ENCODE measurements at places on chromosomes 16 and 17.

GRCh38 chr17:65896889-65897288 is 295.0 kb downstream of the CEP112 start:
- no peak for DNase-seq

DNA sequence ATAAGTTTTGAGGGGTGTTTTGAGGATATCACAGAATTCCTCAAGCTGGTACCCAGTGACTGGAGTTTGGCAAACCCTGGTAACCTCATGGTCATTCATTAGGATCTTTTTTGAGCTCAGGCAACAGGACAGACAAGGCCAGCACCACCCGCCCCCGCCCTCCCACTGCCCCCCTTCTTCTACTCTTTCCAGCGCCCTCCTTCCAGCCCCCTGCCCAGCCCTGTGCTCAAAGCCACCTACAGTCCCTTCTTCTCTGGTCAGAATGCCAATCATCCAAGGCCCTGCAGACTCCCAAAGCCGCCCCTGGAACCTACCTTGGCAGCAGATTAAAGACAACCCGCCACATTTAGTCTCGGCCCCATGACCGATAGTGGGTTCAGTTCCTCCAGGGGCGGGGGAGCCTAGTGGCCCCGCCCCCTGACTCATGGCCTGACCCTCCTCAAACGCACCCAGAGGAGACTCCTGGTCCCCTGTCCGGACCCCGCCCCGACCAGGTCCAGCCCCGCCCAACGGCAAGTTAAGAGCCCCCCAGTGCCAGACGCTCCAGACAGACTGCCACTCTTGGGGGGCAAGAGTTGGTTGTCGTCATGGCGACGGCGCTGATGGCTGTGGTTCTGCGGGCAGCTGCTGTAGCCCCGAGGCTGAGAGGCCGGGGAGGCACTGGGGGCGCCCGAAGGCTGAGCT is at the start of gene NAGS:
NAGS (plus strand) TSS at position 546 of the 684 bp plus-strand sequence; CDS start at position 588, 42 bp downstream.
- no peak for DNase-seq

GRCh38 chr17:42704837-42705494 is 22.6 kb downstream of the CNTNAP1 start:
- no peak for DNase-seq

DNA sequence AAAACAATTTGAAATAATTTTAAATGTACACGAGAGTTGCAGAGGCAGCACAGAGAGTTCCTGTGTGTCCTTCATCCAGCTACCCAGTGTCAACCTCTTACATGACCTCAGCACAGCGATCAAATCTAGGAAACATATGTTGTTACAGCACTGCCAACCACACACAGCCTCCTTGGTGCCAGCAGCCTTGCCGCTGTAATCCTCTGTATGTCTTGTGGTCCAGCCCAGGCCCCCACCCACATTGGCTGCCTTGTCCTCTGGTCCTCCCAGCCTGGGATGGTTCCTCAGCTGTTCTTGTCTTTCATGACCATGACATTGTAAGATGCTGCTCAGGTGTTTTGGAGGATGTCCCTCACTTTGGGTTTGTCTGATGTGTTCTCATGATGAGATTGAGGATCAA is 178.0 kb downstream of the RPTOR start:
- no peak for DNase-seq

DNA sequence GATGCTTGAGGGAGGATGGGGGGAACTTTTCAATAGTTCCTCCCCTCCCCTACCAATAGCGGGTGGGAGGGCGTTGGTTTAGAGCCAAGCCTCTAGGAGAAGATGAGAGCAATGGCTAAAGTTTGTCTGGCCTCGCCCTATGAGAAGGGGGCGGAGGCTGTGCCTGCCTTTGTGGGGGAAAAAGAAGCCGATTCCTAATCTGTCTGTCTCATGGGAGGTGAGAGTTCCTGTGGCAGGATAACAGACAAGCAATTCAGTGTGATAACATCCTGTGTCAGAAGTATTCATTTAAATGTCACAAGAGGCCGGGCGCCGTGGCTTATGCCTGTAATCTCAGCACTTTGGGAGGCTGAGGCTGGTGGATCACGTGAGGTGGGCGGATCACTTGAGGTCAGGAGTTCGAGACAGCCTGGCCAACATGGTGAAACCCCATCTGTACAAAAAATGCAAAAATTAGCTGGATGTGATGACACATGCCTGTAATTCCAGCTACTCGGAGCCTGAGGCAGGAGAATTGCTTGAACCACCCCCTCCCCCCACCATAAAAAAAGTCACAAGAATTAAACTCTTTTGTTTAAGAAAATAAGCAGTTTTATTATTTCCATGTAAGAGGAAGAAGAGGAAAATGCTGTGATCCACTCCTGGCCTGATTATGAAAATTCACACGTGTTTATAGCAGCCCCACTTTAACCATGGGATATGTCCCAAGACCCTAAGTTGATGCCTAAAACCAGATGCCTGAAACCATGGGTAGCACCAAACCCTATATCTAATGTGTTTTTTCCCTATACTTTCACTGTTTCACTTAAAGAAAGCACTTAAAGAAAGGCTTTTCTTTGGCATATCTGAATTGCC is 1.7 kb downstream of the SLFN5 start:
- DNase-seq: peak; percentile 72

- DNase-seq: no peak
These were observed 32.1 kb downstream of the HELZ start for GRCh38 chr17:67212714-67213417.

DNA sequence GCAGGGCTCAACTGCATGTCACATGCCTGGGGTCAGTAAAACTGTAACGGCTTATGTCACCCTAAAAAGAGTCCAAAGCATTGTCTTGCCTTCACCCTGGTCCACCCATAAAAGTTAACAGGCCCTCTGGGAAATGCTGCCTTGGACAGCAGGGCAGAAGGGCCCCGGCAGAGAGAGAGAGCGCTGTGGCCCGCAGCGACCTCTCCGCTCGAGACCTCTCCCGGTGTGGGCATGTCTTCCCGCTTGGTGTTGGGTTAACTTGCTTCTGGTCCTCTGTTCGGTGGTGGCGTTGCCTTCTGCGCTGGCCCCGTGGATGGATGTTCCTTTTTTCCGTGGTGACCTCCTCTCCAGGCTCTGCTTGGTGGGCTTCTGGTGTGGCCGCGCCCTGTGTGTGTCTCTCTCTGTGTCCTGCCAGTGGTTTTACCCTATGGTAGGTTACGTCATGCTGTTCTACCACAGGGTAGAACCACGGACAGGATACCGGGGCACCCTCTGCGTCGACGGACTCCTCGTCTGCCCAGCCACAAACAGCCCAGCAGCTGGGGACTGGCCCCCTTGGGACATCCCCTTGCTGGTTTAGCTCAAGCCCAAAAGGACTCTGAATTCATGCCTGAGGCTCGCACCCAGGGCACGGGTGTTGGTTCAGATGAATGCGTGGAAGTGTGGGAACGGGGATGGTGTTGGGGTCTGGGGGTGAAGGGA is 18.3 kb upstream of the CLEC18A start:
- DNase-seq: no peak

GRCh38 chr16:46974352-46974751 is 878 bp upstream of the DNAJA2 start:
- DNase-seq: no peak

DNA sequence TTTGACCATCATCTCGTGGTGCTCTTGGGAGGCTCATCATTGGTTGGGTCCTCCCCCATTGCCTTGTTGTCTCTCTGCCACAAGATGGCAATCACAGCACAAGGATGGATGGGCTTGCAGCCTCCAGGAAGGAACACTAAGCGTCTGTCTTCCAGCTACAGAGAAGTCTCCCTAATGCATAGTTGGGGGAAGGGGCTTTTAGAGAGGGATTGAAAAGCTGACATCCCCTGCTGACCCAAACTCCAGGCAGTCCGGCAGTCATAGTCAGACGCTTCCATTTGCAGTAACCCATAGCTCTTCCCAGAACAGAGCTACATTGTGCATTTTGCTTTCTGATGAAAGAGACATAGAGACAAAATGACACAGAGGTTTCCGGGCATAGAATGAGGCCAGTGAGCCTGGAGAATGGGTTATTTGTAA is 111.4 kb downstream of the UTP18 start:
- DNase-seq: no peak

- no peak for DNase-seq
These were observed 14.2 kb downstream of the SNF8 start for GRCh38 chr17:48930435-48930873.

GRCh38 chr17:11240841-11241610 is at the start of gene SHISA6:
Gene SHISA6, plus strand, starts transcription at chr17:11241213.
- DNase-seq: no peak

DNA sequence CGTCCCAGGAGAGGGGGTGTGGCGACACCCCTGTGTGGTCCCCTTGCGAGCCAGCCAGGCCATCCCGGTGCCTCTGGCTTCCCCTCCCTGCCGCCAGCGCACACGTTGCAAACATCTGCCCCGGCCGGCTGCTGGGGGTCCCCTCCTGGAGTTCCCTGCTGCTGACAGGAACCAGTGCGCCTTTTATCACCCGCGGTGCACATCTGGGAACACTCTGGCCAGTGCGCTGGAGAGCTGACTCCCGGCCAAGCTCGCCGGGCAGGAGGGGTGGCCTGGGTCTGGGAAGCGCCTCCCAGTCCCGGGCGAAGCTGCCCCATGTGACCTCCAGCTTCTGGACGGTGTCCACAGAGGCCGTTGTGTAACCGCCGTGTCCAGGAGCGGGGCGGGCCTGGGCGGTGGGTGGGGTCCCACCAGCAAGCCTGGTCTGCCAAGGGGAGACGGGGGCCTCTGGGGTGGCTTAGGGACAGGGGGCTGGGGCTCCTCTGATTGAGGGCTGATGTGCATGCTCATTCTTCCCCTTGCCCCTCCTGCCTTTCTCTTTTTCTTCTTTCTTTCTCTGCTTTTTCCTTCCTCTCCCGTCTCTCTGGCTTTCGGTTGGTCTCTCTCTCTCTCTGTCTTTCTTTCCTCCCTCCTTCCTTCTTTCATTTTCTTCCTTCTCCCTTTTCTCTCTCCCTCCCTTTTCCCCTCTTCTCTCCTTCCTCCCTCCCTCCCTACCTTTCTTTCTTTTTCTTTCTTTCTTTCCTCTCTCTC is 25.2 kb upstream of the CIBAR2 start:
- no peak for DNase-seq

GRCh38 chr17:81960130-81960958 is 643 bp downstream of the NOTUM start:
- no peak for DNase-seq

DNA sequence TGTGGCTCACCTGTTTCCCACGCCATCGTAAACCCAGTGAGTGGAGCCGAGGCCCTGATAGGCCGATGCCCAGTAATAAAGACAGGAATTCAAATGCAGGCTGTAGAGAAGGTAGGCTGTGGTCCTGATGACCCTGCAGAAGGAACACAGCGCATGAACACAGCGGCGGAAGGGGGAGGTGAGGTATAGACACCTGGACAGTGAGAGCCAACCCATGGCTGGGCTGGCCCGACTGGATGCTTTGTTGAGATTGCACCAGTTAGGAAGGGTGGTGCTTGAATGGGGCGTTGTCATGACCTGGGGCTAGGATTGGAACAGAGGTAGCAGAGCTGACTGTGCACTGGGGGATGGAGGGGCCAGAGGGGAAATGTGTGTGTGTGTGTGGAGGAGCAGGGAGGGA is 59.2 kb downstream of the CNGB1 start:
- DNase-seq: no peak

- no peak for DNase-seq
These were observed 26.5 kb upstream of the XYLT2 start for GRCh38 chr17:50319306-50320004.

- DNase-seq: no peak
These were observed 223.0 kb downstream of the NTN1 start for GRCh38 chr17:9244066-9245052.

DNA sequence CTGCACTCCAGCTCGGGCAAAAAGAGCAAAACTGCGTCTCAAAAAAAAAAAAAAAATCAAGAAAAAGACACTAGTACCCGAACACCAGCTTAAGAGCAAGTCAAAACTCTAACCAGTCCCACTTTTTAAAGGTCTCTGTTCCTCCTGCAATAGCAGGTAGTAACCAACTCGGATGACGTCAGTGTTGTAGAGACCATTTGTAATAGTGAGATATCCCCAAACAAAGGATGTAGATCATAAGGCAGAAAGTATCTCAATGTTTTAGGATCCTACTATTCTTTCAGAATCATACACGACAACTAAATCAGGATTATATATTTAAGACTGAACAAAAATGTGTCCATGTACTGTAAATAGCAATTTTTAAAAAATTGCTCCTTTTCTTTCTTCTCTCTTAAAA is 2.4 kb downstream of the JPT1 start:
- DNase-seq: no peak

All from stimulated activated CD8-positive, alpha-beta memory T cell treated with anti-CD3 and anti-CD28 coated beads, Interleukin-7, amount 100 ng/mL, for 24 hours (primary cell).